ENCODE measurements at places on chromosomes 16 and 17.

DNA sequence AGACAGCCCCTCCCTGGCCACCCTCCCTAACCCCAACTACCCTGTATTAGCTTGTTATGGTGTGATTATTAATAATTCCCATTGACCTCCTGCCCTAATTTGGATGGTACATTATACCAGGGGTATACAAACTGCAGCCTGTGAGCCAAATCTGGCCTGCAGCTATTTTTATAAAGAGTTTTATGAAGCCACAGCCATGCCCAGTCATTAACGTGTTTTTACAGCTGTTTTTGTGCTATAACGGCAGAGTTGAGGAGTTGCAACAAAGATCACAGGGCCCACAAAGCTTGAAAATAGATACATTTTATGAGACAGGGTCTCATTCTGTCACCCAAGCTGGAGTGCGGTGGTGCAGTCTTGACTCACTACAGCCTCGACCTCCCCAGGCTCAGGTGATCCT is 6.0 kb downstream of the METTL22 start:
- DNase-seq = no peak

DNA sequence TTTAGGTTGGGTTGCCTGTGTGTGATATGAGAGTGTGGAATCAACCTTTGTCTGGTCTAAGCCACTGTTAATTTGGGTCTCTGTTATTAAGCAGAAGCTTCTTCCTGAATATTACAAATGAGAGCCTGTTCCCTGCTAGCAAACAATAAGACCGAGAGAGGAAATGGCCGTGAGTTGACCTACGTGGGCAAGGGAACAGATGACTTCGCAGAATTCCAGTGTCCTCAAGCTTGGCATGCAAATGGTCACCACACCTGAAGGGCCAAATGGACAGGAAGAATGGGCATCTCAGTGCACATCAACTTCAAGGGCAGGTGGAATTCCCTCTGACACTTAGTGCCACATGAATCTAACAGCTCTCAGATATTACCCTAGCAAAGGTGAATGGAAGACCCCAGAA is 250.8 kb upstream of the FOXF1 start:
- no peak for DNase-seq

- no peak for DNase-seq
These were observed 172.6 kb downstream of the HAPSTR1 start for GRCh38 chr16:9264067-9264466.

DNA sequence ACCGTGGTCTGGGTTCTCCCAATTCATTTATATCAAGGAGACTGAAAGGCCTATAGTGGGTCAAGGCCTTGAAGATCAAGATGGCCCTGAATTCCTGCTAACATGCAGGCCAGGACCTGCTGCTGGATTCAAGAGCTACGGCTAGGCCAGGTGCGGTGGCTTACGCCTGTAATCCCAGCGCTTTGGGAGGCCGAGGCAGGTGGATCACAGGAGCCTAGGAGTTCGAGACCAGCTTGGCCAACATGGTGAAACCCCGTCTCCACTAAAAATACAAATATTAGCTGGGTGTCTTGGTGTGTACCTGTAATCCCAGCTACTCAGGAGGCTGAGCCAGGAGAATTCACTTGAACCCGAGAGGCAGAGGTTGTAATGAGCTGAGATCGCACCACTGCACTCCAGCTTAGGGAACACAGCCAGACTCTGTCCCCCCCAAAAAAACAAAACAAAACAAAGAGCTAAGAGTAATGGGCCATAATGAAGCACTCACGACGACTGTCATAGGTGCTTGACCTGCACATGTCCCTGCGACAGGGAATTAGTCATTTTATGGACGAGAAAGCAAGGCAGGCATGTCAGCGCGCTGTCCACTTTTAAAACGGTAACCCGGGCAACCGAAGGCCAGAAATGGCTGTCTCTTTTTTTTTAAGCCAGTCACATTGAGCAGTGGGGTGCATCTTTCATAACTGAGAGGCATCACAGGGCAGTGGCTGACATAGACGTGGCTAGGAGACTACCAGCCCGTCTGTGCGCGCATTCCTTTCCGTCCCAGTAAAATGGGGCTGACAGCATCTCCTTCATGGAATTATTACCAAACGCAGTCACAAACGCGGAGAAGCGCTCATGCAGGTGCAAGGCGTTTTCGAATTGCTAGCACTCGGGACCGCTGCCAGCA is 1.0 kb upstream of the FBRS start:
- no peak for DNase-seq

- no peak for DNase-seq
These were observed 84.5 kb downstream of the SOX9 start for GRCh38 chr17:72205357-72205756.

DNA sequence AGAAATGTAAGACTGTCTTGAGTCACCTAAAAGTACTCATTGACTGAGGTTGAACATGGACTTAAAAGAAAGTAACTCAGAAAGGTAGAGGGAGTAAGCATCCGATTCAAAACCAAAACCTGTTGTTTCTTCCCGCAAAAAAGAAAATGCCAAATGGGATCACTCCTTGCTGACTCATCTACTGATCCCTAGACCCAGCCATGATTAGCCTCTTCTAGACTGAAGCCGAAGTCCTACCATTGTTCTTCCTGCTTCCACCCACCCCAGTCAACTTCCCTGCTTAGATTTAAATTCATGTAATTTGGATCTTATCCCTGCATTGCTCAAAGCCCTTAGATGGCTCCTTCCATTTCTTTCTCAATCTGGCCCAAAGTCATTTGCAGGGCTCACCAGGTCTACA is 760.5 kb upstream of the SOX9 start:
- DNase-seq = no peak

- no peak for DNase-seq
These were observed 25.8 kb upstream of the CLEC18A start for GRCh38 chr16:69925311-69925710.

GRCh38 chr16:66940236-66940635 is 4.9 kb downstream of the CES2 start:
- no peak for DNase-seq

DNA sequence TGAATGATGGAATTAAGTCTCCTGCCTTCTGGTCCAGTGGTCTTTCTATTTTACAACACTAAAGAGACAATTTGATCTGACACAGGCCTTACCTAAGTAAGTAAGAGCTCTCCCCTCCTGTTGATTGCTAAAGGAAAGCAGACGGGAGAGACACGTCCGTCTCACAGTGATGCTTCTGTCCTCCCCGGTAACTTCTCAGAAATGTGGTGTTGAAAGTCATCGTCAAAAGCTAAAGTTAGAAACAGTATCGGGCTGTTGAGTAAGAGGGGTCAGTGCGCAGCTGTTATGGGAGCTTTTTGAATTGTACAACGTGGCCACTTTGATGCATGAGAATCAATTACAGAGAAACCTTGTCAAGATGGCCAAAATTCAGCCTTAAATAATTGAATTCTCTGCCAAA is 1.9 kb upstream of the RBFOX1 start:
- DNase-seq = no peak

GRCh38 chr16:90070440-90070839 is 6.7 kb downstream of the PRDM7 start:
- DNase-seq = no peak

- DNase-seq = no peak
These were observed 246.7 kb downstream of the HS3ST3A1 start for GRCh38 chr17:13355054-13355453.

DNA sequence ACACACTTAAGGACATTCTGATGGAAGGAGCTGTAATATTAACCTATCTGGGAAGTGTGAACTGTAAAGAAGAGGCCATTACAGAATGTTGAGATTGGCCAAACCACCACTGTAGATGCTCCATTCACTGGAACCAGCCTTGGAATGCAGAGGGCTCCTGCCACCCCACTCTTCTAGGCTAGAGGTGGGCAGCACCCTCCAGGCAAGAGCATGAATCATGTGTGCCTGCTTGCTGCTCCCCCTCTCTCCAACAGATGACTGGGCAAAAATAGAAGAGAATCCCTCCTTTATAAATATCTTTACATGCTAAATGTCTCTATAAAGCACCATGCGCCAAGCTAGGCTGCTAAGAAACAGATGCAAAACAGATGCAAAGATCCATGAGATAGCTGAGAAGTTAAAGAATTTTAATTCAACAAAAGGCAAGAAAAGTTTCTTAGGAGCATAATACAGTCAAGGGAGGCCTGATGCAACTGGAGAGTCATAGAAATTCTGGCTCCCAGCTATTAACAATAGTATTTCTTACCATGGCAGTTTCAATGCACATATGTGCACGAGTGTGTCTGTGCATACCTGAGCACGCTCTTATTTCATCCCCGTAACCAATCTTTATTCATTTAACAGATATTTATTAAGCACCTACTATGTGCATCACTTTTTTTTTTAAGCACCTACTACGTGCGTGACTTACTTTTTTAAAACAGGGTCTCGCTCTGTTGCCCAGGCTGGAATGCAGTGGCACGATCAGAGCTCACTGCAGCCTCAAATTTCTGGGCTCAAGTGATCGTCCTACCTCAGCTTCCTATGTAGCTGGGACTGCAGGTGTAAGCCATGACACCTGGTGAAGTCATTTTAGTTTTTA is 53.6 kb downstream of the GRIN2A start:
- no peak for DNase-seq

DNA sequence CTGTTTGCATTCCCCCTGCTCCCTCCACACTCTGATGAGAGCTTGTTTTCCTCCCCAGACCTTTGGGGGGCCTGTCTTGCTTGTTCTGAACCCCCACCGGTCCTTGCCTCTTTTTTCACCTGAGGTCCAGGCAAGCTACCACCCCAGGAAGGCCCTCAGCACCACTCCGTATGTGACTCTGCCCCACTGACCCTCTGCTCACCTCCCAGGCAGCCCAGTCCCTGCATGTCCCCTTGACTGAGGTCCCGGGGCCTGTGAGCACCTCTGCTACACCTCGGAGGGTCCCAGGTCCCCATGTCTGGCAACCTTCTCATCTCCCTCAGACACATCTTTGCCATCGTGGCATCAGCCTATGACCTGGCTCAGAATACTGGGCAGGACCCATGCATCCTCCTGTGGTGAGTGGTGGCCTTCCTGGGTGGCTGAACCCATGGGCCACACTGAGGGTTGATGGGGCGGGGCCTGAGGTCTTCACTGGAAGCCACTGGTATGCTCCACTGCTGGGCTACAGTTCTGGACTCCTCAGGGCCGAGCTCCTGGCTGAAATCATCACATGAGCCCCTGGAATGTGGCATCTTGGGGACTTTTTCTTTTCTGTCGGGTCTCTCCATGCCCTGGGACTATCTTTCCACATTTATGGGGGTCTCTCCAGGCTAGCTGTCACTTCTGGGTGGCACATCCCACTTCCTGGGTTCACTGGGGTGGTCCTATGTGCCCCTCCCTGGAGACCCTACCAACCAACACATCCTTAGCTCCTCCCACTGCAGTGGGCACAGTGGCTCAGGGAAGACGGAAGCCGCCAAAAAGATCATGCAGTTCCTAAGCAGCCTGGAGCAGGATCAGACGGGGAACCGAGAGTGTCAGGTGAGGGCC is 3.5 kb downstream of the MYO15B start:
- no peak for DNase-seq

DNA sequence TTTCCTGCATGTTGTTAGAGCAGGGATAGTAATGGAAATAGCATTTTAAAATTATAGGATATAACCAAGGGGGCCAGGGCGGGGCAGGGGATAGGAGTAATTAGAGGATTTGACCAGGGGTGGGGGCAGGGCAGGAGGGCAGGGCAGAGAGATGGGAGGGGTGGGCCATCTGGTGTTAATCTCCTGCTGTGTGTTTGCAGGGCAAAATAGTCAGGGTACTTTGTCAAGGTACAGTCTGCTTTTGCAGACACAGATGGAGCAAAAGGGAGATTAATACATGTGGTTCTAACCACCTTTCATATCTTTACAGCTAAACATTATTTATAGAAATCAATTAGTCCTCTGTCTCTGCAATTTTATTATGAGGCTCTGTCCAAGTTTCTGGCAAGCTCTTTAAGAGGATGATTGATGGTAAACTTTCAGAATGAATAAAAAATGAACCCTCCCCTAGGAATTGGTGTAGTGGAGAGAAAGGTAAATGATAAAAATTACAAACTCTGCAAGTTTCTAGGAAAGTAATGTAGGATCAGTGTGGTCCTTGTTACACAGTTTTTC is 6.6 kb downstream of the ANKFN1 start:
- DNase-seq = no peak

DNA sequence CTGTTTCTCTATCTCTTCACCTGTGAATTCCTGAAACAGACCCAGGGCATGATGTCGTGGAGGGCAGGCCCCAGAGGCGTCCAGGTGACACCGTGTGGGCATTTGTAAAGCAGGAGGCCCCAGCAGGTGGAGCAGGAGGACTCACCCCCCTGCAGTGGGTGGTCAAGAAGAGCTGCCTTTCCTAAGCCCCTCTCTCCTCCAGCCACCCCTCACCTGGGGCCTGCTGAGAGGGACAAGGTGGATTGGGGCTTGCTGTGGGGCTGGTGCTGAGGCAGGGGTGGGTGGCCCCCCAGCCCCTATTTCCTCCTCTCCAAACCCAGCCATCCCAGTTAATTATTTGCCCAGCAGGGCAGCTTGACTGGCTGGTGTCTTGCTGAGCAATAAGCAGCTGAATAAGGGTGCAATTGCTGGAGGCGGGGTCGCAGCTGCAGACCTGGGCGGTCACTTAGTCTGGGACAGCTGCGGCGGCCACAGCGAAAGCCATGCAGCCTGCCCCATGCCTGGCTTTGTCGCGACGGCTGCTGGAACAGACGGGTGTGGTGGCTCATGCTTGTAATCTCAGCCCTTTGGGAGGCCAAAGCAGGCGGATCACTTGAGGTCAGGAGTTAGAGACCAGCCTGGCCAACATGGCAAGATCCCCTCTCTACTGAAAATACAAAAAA is 56.4 kb downstream of the JPH3 start:
- no peak for DNase-seq
